ENCODE measurements at places on chromosomes 13 and 19. TPM values are rescaled to one million over a fixed set of nuclear protein-coding genes. Genes with fewer than 3 reads are reported as not detected.

Gene ELANE
- total RNA-seq: not detected

Gene CGB8
- total RNA-seq: not detected

Gene TEAD2
- total RNA-seq: 0.20 TPM

Gene CRB3
- total RNA-seq: 1.2 TPM

Gene ZNF552
- total RNA-seq: 3.9 TPM

Gene ZNF763
- total RNA-seq: 0.50 TPM

Data from activated naive CD4-positive, alpha-beta T cell treated with anti-CD3 and anti-CD28 coated beads for 36 hours (primary cell).